ENCODE measurements at places on chromosomes 2 and 18. TPM values are rescaled to one million over a fixed set of nuclear protein-coding genes. Genes with fewer than 3 reads are reported as not detected.

DNA sequence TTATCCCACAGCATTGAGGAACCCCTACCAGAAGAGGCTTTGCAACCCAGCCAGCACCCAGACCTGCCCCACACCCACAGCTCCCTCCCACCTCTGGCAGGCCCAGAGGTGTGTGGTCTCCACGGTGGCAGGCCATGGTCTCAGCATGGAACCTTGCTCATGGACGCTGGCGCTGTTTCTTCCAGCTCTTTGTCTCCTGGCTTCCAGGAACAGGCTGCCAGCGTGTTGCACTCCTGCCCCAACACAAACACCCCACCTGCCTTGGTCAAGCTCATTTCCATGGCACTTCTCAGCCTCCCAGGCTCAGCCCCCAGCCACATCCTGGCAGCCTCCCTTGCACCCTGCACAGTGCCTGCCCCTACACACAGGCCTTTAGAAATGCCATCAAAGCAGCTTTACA is 31.7 kb downstream of the EN1 start:
- DNase-seq: no peak
- H3K27ac ChIP-seq: no peak overlapping the region
- peaks cover 85% of the 10 kb centered on the region for H3K27me3 ChIP-seq
- H3K4me3 ChIP-seq: no peak overlapping the region

DNA sequence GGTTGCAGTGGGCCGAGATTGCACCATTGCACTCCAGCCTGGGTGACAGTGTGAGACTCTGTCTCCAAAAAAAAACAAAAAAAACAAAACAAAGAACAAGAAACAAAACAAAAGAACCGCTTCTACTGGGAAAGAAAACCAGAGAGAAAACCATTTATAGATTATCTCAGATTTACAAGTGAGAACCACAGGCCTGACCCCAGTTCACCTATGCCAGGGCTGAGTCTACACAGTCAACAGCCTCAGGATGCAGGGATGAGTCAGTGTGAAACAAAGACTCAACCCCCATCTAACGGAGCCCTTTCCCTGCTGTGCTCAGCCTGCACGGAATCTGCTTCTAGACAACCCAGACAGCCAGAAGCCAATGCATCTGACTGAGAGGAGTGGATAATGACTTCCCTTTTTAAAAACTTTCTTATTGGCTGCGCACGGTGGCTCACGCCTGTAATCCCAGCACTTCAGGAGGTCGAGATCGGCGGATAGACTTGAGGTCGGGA is 25.5 kb upstream of the YWHAQ start:
- H3K27me3 ChIP-seq: no peaks in the 10 kb centered on the region
- no peak for DNase-seq
- H3K27ac ChIP-seq: no peak overlapping the region
- no peaks in the 10 kb centered on the region for H3K36me3 ChIP-seq
- peaks cover 21% of the 10 kb centered on the region for H3K4me1 ChIP-seq
- no peak overlapping the region for H3K4me3 ChIP-seq

- H3K4me3 ChIP-seq: no peak overlapping the region
- no peaks in the 10 kb centered on the region for H3K27me3 ChIP-seq
- no peak for DNase-seq
- no peak overlapping the region for H3K27ac ChIP-seq
- peaks cover 5% of the 10 kb centered on the region for H3K4me1 ChIP-seq
Measured at GRCh38 chr2:223613017-223613950, 11.1 kb upstream of the SCG2 start.

DNA sequence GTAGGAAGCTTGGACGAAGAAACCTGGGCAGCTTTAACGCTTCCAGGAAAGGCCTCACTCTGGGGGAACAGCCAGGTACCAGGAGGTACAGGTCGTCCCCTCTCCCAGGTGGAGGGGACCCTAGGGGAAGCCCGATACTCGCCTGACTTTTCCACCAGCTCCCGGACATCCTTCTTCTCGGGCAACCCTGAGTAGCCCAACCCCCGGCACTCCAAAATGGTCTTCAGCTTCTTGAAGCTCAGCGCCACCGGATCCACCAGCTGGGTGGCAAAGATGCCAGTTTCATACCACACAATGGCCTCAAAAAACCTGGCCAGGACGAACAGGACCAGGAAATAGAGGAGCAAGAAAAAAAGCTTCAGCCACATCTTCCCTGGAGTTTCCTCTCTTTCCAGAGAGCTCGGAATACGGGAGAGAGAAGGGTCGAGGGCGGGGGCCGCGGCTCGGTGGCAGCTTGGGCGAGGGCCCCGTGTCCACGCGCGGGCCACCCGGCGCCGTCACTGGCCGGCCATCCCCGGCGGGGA is 1.1 kb downstream of the RNF103 start:
- no peaks in the 10 kb centered on the region for H3K27me3 ChIP-seq
- peak overlapping the region; percentile 100 for H3K27ac ChIP-seq
- peaks cover 5% of the 10 kb centered on the region for H3K36me3 ChIP-seq
- H3K4me3 ChIP-seq: peak overlapping the region; percentile 82
- peaks cover 50% of the 10 kb centered on the region for H3K4me1 ChIP-seq

- H3K4me3 ChIP-seq: no peak overlapping the region
- H3K27me3 ChIP-seq: no peaks in the 10 kb centered on the region
- H3K27ac ChIP-seq: no peak overlapping the region
- no peaks in the 10 kb centered on the region for H3K4me1 ChIP-seq
- DNase-seq: no peak
Measured at GRCh38 chr2:151971301-151972051, 127.4 kb downstream of the CACNB4 start.

DNA sequence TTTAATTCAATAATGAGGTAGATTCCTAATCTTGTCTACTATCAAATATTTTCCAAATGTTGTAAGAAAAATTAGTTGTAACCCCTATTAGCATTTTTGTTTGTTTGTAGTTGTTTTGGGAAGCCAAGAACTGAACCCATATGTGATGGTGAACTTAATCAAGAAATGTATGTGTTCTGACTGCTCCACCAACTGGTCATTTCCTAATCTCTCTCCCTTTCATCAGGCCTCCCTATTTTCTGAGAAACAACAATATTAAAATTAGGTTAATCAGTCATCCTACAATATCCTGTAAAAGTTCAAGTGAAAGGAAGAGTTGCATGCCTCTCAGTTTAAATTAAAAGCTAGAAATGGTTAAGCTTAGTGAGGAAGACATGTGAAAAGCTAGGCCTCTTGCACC is 504.0 kb downstream of the EPHA4 start:
- no peaks in the 10 kb centered on the region for H3K36me3 ChIP-seq
- H3K27me3 ChIP-seq: no peaks in the 10 kb centered on the region

GRCh38 chr2:127041259-127041970 is 65.5 kb downstream of the BIN1 start:
- no peaks in the 10 kb centered on the region for H3K36me3 ChIP-seq
- H3K27ac ChIP-seq: no peak overlapping the region
- H3K4me3 ChIP-seq: no peak overlapping the region
- H3K4me1 ChIP-seq: no peaks in the 10 kb centered on the region

DNA sequence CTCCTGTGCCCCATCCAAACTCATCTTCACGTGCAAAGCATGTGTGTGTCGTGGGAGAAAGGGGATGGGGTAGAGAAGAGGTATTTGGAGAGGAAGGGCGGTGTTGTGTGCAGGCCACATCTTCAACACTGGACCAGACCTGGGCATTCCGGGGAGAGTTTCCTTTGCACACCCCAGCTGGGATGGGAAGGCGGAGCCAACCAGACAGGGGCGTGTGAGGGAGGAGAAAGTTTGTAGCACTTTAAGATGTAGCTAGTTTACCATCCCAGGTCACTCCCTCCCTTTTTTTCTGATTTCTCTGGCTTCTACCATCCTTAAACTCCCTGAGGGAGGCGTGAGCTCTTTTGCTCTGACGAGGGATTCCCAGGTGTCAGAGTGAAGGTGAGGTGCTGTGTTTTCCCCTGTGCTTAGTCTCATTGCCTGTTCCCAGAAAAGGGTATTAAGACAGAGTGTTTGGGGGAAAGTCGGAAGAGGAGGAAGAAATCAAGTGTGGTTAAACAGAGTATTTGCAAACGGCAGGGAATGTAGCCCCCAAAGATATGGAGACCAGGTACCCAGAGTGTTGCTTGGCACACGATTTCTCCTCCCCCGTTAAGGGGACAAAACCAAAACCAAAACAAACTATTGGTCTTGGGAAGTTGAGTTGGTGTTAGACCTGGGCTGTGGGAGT is 1.6 kb downstream of the SETBP1 start:
- no peaks in the 10 kb centered on the region for H3K36me3 ChIP-seq
- peaks cover 9% of the 10 kb centered on the region for H3K27me3 ChIP-seq
- no peak for DNase-seq

GRCh38 chr2:127634066-127634617 is 11.8 kb upstream of the GPR17 start:
- no peaks in the 10 kb centered on the region for H3K27me3 ChIP-seq
- H3K4me1 ChIP-seq: peaks cover 96% of the 10 kb centered on the region
- DNase-seq: peak; percentile 83
- no peak overlapping the region for H3K4me3 ChIP-seq

Gene MC4R
- not detected for total RNA-seq

Gene KCNE4
- 3.3 TPM for total RNA-seq

Gene DCTN1
- 93.1 TPM for total RNA-seq

Data from spleen (tissue), 13 donors.